ENCODE measurements at places on chromosomes 16 and 17.

GRCh38 chr16:57411362-57411976 lies 6.9 kb downstream of the CCL17 start:
- no peak for DNase-seq

DNA sequence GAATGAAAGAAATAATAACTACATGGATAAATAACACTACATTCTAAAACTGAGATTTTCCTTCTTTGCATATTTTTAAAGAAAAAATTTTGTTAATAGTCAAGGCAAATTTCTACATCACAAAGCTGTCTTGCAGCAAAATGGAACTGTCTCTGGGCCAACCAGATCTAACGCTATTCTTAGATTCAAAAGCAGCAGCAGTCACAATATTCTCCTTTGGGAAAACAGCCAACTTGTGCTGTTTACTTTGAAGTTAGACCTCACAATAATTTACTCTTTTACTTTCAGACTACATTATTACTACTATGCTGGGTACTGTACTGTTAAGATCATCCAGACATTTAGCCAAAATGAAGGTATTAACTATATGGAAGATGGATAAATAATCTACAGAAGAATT lies 189.1 kb downstream of the CEP112 start:
- no peak for DNase-seq

DNA sequence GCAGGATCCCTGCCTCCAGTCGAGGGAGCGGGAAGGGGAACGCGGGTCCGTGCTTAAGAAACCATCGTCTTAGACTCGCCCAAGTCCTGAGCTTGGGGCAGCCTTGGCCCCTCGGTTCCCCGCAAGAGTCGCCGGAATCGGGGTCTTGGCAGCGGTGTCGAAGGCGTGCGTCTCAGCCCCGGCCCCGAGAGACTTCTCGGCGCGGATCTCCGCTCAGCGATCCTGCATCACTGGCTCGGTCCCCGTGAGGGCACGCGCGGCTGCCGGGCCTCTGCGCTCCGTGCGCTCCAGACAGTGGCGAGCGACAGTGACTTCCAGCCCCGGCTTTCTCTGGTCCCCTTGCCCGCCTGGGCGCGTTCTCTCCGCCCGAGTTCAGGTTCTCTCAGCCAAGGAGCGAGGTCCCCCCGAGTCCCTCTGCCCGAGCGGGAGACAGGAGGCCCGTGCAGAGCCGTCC lies 380 bp downstream of the HS3ST3A1 start:
- no peak for DNase-seq

- no peak for DNase-seq
Measured at GRCh38 chr16:10114409-10114808, 67.8 kb downstream of the GRIN2A start.

All from NCI-H1092 (cell line).